ENCODE measurements at places on chromosomes 11 and 22.

DNA sequence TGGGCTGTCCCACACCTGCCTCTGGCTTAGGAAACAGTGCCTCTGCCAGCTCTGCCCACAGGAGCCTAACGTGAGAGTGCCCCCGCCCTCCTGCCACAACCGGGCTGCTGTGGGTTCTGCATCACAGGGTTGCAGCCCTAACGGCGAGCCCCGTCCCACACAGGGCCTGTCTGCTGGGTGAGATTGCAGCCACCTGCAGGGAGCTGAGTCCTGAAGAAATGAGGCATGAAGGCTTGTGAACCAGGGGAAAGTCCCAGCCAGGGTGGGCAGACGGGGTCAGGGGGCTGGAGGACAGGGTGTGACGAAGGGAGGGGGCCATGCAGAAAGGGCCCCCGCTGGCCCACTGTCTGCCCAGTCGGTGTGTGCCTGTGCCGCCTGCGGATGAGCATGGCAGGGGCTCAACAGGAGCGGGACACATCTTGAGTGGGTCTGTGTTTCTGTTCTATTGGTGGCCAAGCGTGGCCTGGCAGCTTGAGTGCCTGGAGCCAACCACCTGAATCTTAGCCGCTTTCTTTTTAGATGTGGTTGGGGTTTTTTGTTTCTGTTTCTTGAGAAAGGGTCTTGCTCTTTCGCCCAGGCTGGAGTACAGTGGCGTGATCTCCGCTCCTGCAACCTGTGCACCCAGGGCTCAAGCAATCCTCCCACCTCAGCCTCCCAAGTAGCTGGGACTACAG is 38.9 kb downstream of the CTTN start:
- no peak for DNase-seq

GRCh38 chr11:57499413-57499982 is 16.0 kb downstream of the SLC43A1 start:
- peak; percentile 82 for DNase-seq

DNA sequence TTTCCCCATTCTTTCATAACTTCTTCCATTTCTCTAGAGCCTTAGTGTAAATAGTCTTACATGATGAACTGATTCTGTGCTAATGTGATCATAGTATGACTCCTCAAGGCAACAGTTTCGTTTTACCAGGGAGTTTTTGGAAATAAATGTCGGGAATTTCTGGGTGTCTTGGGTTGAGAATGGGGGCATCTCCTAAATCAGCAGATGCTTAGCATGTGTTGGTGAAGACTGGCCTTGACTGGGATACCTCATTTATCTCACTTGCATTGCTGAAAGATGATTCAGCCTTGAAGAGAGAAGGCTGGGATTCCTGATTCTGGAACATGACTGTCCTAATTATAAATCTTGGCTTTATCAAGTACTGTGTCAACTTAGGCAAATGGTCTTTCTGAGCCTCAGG is 115.7 kb upstream of the C11orf87 start:
- no peak for DNase-seq

GRCh38 chr22:21646608-21647590 is 4.8 kb downstream of the SDF2L1 start:
- peak; percentile 62 for DNase-seq
